ENCODE measurements at places on chromosomes 7 and 10. TPM values are rescaled to one million over a fixed set of nuclear protein-coding genes. Genes with fewer than 3 reads are reported as not detected.
A peak's percentile ranks its signal among the peaks of the same experiment; 100 is the strongest.

The TMEM130 gene
- total RNA-seq, result 0.61 TPM

The TAC1 gene
- 0.45 TPM for total RNA-seq

The AKR1D1 gene
- total RNA-seq, result not detected

DNA sequence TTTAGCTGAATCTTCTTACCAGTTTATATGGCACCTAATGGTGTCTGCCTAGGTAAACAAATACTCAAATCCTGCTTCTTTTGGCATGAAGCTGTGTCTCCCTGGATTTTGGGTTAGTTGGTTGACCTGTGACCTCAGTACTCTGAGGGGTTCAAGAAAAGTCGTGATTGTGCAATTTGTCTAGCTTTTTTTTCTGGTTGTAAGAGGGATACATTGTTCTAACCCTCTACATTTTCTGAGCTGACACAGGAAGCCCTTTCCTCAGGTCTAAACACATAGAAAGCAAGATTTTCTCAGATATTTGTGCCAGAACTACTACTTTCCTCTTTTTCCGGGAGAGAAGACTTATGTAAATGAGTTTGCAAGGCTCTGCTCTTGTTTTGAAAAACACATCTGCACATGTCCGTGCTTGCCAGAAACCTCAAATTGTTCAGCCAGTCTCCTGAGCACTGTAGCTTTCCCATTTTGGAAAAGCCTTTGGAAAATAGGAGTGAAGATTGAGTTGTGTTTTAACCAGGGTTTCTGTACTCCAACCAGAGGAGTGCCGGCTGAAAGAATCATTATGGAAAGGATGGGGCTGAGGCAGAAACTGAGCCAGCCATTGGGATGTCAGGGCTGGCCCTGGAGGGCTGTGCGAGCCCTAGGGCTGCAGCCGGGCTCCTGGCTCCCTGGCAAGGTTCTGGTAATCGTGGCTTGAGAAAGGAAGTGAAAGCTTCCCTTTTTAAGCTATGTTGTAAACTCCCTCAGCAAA is 31.3 kb upstream of the CXCL12 start:
- no peak for DNase-seq

- no peak for DNase-seq
Measured at GRCh38 chr7:158957510-158957906, 101.2 kb downstream of the DYNC2I1 start.

GRCh38 chr7:107113866-107114265 is 54.9 kb upstream of the HBP1 start:
- DNase-seq, result no peak

- no peak for DNase-seq
Measured at GRCh38 chr10:60282771-60283353, 106.8 kb downstream of the ANK3 start.

- DNase-seq, result no peak
Measured at GRCh38 chr10:48765039-48765438, 80.4 kb downstream of the WDFY4 start.

- no peak for DNase-seq
Measured at GRCh38 chr10:77002872-77003271, 634.7 kb downstream of the KCNMA1 start.

DNA sequence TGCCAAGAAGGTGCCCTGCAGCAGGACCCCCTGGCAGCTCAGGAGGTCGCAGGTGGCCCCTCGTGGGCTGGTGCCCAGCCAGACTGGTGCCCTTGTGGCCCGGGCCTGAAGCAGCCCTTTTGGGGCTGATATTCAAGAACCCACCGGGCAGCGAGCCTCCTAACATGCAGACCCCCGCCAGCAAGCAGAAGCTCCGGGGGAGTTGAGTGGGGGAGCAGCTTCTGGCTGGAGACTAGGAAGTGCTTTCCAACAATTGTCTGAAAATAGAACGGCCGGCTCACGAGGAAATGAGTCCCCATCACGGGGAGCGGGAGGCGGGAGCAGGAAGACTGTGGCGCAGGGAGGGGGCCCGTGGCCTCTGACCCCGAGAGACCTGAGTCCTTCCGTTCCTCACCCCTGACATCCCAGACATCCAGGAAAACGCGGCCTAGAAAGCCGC is 9.5 kb upstream of the INTS1 start:
- no peak for DNase-seq

- no peak for DNase-seq
Measured at GRCh38 chr7:158310924-158311666, 276.5 kb downstream of the PTPRN2 start.

DNA sequence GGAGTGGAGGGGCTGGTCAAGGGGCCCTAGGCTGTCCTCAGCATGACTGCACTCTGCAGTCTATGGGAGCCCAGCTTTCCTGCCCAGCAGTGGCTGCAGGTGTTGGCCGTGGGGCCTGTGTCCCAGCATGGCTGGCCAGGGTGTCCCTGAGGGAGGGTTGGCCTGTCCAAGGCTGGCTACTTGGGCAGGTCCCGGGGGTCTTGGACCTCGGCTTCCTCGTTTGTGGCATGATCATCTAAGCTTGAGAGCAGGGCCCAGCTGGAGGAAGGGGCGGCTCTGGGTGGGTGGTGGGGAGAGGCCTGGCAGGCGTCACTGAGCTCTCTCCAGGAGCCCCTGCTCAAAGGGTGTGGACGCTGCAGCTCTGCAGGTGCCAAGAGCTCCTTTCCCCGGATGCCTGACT is 43.7 kb upstream of the CFAP46 start:
- no peak for DNase-seq

- DNase-seq, result no peak
Measured at GRCh38 chr7:34162677-34163076, 257.3 kb downstream of the BMPER start.

DNA sequence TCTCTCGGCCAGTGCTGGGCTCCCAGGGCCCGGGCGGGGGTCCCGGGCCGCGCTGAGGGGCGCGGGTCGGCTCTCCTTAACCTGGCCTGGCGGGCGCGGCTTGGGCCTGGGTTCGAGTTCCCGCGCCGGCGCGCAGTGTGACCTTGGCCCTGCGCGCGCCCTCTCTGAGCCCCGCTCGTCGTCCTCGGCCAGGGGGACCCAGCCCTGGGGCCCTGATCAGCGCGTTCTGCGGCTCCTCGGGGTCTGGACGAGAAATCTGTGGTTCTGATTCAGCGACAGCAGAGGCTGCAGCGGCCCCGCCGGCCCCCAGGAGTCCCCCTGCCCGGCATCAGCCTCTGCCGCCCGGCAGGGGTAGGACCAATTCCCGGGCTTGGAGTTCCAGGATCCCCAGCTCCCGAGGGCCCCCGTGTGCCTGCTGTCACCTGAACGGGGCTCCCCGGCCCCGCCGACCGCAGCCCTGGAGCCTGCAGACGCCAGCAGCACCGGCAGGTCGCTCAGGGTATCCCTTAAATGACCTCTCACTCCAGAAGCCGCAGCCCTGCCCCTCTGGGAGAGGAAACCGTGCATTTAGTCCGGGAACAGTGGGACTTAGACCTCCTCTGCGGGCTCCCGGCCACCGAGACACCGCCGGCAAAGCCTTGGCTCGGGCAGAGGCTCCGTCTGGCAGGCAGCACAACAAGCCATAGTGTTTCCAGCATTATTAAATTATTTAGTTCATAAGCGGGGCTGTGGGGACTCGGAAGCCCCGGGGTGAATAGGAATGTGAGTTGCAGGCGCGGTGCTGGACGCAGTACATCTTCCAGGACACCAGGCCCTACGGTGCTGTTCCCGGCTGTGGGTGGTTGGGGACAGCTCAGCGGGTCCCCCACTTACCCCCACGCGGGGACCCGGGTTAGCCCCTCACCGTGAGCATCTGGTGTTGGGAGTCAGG is 572 bp downstream of the CHST12 start:
- peak; percentile 37 for DNase-seq

All from neural crest cell (in vitro differentiated cells).